ENCODE measurements at places on chromosomes 1 and 21. TPM values are rescaled to one million over a fixed set of nuclear protein-coding genes. Genes with fewer than 3 reads are reported as not detected.

The CIART gene
- 4.0 TPM for polyA plus RNA-seq

The TMEM240 gene
- polyA plus RNA-seq, result 4.5 TPM

The FCGR3A gene
- 18.0 TPM for polyA plus RNA-seq

The WNT9A gene
- polyA plus RNA-seq, result 1.1 TPM

The CASQ1 gene
- polyA plus RNA-seq, result 0.61 TPM

- DNase-seq, result peak; percentile 40
These were observed 2.0 kb upstream of the MARCKSL1 start for GRCh38 chr1:32337855-32338636.

DNA sequence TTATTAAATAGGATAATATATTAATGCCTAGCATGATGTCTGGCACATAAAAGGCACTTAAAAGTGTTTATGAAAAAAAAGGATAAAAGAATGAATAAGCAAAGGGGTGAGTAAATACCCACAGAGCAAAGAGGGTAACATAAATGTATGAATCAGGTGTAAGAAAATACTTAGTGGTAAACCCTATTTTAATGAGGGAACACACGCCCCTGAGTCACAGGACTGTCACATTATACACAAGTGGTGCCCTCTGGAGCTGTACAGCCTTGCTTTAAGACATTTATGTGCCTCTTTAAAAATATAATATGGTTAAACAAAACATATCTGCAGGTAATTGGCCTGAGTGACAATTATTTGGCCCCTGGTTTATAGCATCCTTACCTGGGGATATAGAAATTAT is 78.1 kb upstream of the PTBP2 start:
- DNase-seq, result no peak

DNA sequence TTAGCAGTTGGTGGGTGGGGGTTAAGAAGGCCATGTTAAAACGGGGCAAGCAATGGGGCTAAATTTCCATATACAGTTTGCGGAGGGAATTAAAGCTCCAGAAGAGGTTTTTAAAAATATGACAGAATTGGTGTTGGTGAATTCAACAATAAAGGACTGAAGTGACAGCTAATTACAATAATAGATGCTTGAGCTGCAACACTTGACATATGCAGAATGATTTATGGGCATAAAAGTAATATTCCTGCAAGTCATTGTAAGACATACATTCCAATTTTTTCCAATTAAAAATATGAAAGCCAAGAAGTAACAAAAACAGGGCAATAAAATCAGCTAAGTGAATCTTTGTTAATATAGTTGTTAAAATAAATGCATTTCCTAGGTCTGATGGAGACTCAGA is 202.2 kb upstream of the MAP1LC3C start:
- no peak for DNase-seq

GRCh38 chr1:31434101-31434871 is 21.3 kb downstream of the SERINC2 start:
- DNase-seq, result no peak

DNA sequence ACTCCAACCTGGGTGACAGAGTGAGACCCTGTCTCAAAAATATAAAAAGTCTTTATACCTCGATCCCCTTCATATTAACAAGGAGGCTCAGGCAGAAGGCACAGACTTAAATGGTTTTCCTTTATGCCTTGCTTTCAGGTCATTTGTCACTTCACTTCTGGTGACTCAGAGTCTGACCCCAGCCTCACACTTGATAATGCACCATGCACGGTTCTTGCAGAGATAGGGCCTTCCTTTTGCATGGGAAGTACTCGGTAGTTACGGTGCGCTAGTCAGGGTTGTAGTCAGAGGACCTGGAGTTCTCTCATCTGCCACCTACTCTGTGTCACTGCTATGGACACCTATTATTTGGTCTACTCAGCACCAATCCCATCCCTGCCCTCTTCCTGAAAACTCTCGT is 43.6 kb upstream of the BMP8B start:
- DNase-seq, result no peak

DNA sequence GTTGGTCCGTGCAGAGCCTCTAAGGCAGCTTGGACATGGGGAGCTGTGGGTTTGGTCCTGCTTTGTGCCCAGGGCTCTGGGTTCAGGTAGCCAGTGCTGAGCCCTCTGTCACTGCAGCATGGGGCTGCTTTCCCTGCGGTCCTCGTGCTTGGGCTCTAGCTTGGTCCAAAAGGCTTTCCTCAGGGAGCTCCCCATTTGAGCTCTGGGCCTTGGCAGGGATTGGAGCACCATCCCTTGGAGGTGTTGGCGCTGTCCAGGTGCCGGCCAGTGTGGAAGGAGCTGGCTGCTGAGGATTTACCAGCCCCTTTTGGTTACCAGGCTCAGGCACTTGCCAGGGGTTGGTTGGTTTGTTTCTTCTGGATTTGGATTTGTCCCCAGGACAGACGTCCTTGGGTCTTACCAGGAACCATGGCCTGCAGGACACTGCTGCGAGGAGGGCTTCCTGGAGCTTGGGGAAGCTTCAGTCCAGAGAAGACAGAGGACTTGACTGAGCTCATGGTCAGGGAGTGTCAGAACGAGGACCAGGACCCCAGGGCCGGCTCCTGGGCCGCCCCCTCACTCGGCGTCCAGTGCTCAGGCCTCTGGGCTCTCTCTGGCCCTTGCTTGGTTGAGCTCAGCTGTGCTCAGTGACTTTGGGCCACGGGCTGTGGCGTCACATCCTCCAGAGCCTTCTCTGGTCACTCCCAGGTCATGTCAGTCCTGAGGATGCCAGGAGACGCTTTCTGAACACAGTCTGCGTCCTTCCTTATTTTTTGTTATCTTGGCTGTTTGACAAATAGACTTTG is 224.7 kb downstream of the CAMTA1 start:
- DNase-seq, result no peak

- peak; percentile 82 for DNase-seq
These were observed 6.5 kb downstream of the CACHD1 start for GRCh38 chr1:64476251-64476952.
